Astrocyte of the spinal cord (primary cell): ENCODE measurements at places on chromosomes 5 and 9.

DNA sequence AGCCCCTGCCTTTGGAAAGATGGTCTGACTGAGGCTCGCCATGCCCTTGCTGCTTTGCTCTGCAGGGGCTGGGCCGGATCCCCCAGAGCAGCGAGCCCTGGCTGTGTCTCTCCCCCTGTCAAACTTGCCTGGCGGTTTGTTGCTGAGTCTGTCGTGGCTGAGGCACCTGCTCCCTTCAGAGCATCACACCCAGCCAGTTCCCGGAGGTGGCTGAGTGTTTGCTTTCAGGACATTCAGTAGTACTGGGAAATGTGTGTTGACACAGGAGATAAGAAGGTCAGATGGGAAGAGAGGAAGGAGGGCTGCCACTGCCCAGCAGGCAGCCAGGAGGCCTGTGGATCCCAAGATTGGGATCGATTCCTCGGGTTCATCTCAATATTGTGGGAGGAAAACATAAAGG lies 62.9 kb downstream of the GADD45G start:
- no peak for DNase-seq

DNA sequence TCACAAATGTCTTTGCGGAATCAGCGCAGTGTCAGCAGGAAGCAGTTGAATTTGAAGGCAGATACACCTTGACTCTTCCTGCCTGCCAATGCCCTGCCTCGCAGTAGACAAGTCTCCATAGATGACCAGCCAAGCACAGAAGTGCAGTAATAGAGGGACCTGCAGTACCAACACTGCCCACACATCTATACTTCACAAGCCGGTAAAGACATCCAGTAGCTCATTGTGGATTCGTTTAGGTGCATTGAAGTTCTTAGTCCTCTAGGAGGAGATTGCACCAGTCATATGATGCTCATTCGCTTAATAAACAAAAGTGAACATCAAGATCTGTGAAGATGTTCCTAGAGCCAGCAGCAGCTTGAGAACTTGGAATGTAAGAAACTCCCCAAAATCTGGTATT lies 7.1 kb upstream of the IFNA2 start:
- no peak for DNase-seq

DNA sequence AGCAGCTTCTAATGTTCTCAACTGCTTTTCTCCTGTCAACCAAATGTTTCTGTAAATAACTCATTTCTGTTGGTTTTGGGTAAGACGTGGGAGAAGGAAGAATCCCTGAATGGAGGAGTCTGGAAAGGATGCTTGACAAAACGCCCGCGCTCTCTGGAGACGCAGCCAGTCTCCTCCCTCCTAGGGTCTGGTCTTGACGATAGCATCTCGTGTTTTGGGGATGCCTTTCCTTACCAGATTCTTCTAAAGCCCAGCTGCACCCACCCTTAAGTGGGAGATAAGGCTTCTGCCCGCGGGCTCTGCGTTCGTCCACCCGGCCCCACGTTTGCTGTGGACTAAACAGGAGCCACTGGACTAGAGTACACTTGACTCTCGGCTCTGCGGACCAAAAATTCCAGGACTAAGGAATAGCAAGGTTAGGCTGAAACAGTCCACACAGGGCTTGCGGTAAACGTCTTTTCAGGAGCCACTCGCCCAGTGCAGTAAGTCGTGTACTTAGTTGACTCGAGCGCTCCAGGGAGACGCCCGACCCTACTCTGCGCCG lies 491 bp upstream of the CTSL start:
- DNase-seq: no peak

- peak; percentile 8 for DNase-seq
Observed at GRCh38 chr5:168808051-168808616, 229.0 kb upstream of the PANK3 start.

DNA sequence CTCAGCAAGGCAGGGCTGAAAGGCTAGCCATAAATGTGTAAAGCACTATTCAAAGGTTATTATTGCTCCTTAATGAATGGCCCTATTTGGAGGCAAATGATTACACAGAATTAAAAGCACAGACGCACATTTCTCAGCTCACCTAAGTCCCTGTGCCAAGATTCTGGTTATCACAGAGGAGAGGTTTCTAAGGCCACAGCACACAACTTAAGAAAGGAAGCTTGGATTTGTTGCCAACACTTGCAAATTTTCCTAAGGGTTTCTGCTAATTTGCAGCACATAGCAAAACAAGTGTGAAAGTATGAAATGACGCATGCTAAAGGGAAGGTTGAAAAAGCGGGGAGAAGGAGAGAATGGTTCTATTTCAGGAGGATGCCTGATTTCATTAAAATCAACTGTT lies 834.1 kb upstream of the C9orf72 start:
- DNase-seq: no peak

GRCh38 chr5:75891020-75891419 lies 173.8 kb upstream of the POC5 start:
- DNase-seq: no peak

DNA sequence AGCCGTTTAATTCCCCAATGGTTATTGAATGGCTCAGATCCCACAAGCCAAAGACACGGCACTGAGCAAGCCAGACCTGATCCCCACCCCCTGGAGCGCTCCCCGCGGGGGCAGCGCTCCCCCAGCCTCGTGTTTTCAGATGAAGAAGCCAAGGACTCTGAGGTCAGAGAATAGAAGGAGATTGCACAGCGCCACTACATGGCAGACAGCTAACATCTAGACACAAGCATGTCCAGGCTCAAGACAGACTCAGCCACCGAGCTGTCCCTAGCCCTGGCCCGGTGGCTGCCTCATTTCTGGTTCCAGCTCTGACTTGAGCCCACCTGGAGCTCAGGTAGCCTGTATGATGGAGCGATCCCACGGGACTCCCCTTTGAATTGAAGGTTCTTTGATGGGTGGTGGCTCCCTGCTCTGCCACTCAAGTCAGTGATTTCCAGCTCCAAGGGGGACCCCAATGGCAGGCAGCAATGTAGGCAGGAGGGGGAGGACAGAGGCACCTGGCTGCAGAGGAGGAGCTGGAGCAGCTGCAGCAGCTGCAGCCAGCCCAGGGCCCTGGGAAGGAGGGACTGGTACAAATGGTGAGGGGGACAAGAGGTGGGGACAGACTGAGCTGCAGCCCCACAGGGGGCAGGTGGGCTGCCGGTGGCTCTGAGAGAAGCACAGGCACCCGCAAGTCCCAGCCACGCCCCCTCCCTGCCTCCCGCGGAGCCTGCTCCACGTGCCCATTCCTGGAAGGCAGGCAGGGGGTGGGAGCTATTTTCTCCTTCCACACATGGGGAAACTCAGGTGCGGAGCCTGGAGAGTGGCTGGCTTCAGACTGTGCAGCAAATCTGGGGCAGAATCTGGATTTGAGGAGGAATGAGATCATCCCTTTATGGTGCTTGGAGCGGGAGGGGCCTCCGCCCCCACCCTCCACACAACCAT lies 40.2 kb downstream of the NTNG2 start:
- no peak for DNase-seq

DNA sequence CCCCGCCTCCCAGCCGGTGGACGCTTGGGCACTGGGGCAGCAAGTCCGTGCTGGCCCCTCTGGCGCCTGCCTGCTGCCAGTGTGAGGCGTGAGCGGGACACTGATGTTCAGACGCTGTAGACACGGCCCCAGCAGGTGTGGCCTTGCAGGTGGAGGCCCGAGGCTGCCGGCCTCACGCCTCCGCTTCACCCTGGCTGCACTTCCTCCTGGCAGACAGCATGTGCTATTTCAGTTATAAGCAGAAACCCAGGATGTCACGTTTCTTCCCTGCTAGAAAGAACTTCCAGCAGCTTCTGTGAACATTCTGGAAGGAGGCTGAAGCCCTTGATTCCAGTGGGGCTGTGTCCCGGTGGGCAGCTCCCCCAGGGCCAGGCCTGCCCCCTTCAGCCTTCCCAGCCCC lies 114.8 kb upstream of the FCN2 start:
- no peak for DNase-seq

- no peak for DNase-seq
Observed at GRCh38 chr5:23235246-23235645, 272.2 kb upstream of the PRDM9 start.

DNA sequence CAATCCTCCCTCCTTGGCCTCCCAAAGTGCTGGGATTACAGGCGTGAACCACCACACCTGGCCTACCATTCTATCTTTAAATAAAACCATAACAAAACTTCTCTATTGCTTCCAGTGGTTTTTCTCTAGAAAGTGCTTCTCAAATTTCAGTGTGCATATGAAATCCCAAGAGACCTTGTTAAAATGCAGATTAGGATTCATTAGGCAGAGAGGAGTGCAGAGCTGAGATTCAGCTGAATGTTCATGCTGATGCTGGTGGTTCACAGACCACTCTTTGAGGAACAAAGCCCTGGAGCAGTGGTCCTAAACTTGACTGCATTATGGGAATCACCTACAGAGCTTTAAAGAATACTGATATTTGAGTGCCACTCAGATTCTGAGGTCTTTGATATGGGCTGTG lies 28.2 kb downstream of the CARD6 start:
- no peak for DNase-seq

DNA sequence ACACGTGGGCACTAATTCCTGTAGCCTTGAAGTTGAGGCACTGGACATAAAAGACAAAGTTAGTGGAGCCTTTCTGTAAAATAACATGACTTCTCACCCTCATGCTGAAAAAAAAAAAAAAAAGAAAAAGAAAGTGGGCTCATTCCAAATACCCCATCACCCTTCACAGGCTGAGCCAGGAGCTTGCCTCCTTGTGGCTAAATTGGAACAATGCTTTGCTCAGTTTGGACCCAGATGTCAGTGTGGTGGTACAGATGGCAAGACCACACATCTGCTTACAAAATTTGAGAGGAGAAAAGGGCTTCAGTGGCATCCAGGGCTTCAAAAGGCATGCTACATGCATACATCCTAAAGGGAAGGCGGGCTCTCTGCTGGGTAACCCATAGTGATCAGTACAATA lies 342.8 kb downstream of the EBF1 start:
- DNase-seq: no peak

DNA sequence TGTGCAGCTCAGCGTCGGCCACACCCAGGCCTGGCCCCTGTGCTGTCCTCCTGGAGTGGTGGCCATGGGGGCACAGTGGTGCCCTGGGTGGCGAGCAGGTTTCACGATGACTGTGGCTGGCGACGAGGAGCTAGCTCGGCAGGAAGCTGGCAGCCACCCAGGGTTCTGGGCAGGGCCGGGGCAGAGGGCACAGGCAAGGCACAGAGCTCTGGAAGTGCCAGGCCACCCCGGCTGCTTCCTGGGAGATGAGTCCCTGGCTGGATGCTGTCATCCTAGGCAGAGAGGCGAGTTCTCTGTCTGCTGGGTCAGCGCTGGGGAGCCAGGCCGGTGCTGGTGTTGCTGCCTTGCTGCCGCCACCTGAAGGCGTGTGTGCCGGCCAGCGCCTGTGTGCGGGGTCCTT lies 51.7 kb downstream of the RXRA start:
- no peak for DNase-seq

- no peak for DNase-seq
Observed at GRCh38 chr5:110963495-110963894, 108.0 kb upstream of the TSLP start.

- peak; percentile 74 for DNase-seq
Observed at GRCh38 chr5:115601701-115602590, at the start of gene TICAM2. Gene TICAM2, minus strand, starts transcription at chr5:115602479. Its CDS starts 21,223 bp downstream, at chr5:115581256.

DNA sequence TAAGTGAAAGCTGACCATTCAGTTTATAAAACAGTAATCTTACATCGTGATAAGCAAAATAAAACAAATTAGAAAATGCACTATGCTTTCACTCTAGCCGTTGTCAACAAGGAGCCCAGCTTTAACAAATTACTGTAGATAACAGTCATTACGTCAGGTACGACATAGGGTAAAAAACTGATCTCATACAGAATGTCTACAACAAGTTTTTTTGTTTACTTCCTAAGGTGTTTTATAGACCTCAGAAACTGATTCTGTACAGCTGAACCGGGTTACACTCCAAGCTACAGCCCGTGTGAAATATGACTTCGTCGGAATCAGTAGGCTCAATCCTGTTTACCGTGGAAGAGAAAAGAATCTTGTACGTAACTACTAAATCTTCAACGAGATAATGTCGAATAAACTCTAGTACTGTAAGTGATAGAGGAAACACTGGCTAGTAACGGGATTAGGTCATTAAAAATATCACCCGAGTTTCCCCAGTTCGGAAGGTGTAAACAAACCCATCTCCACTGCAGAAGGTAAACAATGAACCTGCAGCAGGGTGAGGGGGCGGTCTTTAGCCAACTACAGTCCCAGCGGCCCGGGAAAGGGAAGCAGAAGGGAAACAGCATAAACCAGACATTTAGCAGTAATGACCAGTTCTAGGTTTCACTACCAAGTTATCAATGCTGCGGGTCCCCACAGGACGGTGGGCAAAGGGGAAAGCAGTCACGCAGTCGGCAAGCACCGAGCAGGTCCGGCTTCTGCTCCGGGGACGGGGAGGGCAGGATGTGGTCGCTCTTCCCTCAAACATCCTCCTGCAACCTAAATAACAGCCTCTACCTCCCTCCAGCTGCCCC lies 1.1 kb downstream of the RICTOR start:
- peak; percentile 52 for DNase-seq

- peak; percentile 55 for DNase-seq
Observed at GRCh38 chr5:81717860-81718259, 33.0 kb downstream of the SSBP2 start.

- DNase-seq: peak; percentile 31
Observed at GRCh38 chr5:124408738-124409453, 337.5 kb downstream of the ZNF608 start.

- peak; percentile 24 for DNase-seq
Observed at GRCh38 chr5:74384851-74385250, 255.7 kb downstream of the ENC1 start.

DNA sequence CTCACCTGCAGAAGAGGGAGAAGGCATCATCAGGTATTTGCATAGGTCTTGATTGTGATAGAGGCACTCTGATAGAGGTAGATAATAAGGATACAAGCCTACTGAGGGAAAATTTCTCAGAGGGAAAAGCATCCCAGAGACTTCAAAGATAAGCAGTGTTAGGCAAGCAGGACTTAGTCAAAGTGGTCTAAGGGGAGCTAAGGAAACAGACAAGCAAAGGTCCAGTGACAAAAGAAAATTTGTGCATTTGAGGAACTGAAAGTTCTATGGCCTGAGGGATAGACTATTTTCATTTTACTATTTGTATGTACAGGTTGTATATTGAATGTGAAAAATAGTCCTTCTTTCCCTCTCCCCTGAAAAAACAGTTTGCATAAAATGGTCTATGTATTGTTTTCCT lies 27.4 kb downstream of the OXCT1 start:
- no peak for DNase-seq

- DNase-seq: no peak
Observed at GRCh38 chr5:133763744-133764143, 151.4 kb upstream of the FSTL4 start.

DNA sequence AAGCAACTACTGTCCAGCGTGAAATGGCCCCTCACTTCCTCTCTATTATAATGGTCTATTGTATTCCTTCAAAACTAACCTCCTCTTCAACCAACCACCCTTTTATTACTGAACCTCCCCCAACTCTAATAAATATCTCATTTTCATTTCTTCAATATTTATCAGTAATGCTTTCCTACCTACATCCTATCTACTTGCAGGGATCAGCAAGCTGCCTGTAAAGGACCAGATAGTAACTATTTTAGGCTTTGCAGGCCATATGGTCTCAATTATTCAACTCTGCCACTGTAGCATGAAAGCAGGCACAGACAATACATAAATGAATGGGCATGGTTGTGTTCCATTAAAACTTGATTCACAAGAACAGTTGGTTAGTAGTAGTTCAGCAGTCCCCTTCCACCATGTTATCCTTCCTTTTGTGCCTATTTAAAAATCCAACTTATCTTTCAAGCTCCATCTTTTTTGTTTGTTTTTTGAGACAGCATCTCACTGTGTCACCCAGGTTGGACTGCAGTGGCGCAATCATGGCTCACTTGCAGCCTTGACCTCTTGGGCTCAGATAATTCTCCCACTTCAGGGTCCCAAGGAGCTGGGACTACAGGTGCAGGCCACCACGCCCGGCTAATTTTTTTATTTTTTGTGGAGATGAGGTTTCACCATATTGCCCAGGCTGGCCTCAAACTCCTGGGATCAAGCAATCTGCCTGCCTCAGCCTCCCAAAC lies 45.8 kb downstream of the PCDHGC5 start:
- no peak for DNase-seq
